ENCODE measurements at places on chromosomes 7 and 10. TPM values are rescaled to one million over a fixed set of nuclear protein-coding genes. Genes with fewer than 3 reads are reported as not detected.

Gene SH2D4B
- not detected for total RNA-seq

Gene LRRC4
- total RNA-seq: 1.1 TPM

Gene RBP3
- total RNA-seq: not detected

Gene UPK3B
- total RNA-seq: not detected

Gene CH25H
- not detected for total RNA-seq

Gene GPR22
- total RNA-seq: not detected

GRCh38 chr10:121112579-121113384 is 261.6 kb downstream of the WDR11 start:
- no peak for DNase-seq

DNA sequence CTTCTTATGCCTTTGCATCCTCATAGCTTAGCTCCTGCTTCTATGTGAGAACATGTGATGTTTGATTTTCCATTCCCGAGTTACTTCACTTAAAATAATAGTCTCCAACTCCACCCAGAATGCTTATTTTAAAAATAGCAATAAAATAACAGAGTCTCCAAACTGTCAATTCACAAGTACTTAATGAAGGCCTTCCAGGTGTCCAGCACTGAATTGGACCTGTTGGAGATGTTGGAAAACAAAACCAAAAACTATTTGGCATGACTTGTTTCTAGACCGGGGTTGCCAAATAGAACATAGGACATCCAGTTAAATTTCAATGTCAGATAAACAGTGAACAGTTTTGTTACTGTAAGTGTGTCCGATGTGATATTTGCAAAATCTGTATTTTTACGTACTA is 208.1 kb upstream of the DKK1 start:
- DNase-seq: no peak

DNA sequence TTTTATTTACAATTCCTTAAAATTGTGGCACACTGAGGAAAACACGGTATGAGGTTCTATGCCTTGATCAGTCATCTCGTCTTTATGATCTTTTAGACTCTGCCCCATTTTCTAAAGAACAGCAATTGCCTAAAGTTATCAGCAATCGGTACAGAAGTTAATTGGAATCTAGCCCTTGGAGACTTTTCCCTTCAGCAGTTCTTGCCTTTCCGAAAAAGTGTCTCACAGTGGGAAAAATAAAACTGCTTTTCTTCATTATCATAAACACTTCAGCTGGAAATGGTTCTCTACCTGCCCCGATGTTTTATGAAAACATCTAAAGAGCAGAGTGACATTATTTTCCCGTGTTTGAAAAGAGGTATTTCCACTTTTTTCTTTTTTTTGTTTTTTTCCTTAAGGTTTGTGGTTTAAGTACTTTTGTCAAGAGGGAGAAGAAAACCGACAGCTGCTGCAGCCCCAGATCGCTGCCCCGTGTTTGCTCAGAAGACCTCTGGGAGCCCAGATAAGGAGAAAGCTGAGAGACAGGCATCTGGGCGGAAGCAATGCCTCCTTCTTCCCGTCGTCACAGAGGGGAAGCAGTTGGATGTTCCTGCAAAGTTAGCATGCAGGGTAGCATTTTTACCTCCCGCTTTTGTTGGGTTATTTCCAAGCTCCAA is 149.7 kb downstream of the FRMD4A start:
- DNase-seq: no peak

DNA sequence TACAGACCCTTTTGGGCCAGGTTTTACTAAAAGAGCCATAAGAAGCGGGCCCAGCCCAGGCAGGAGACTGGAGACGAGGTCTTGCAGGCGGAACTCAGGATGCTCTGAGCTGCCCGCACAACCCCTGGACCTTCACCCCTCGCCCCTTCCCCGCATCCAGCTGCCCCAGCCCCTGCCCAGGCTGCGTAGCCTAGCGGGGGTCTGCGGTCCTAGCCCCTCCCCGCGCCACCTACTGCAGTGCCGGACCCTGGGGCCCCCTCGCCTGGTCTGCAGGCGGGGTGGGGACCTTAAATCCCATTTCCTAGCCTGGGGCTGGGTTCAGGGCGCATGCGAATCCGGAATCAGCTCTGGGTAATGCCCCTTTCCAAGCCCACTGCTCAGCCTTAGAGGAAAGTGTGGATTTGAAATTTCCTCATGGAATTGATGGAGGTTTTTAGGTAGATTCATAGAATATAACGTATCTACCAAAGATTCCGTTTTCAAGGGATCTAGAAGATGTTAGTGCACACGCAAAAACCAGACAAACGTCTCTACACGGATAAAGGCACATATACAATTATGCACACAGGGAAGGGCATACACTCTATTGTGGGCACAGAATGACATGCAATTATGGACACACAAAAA is 546 bp upstream of the HOXA3 start:
- DNase-seq: no peak

DNA sequence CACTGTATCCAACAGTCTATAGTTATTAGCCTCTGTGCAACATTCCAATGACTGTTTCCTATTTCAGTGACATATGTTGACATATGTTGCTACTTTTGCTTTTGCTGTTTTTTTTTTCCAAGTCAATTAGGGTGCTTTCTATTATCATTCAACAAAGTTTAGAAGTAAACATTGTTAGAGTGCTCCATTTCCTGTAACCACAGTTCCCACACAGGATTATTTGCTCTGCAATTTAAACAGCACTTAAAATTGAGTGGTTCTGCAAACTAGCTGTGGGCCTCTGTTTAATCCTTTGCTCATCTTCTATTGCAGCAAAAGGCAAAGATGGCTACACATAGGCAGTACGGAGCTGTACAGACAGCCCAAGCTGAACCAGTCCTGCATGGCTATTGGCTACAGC is 46.5 kb upstream of the PTN start:
- no peak for DNase-seq

DNA sequence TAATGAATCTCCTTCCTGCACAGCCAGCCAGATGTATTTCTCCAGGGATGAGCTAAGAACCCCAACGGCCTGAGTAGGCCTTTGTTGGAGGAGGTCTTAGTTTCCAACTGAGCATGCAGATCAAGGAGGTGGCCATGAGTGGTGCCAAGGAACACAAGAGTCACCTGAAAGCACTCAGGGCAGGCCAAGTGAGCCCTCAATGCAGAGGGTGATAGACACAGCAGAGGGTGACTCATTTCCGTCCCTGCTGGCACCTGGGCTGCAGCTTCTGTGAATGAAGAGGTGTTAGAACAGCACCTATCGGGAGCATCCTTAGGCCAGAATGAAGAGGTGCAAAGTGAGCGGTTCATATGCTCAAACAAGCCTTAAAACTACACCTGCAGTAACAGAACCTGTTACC is 211.8 kb downstream of the FRMD4A start:
- no peak for DNase-seq

DNA sequence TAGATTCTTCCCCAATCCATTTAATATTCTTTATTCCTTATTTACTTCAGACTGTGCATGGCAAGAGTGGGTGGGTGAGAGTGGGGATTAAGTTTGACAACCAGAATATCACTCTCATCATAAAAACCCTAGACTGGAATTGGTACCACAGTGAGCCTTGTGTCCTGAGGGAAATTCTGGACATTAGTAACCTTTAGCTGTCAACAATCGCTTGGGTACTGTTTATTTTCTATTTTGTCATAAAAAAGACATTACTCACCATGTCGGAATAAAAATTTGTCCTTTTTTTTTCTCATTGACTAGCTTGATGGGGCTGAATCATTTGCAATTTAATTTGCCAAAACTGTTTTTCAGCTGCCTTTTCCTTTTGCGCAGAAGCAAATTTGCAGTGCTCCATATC is 176.1 kb upstream of the SEMA3C start:
- no peak for DNase-seq

GRCh38 chr7:113710310-113711096 is 208.3 kb downstream of the PPP1R3A start:
- peak; percentile 78 for DNase-seq
